Right lung (tissue), 10 donors: ENCODE measurements at places on chromosomes 4 and X.

DNA sequence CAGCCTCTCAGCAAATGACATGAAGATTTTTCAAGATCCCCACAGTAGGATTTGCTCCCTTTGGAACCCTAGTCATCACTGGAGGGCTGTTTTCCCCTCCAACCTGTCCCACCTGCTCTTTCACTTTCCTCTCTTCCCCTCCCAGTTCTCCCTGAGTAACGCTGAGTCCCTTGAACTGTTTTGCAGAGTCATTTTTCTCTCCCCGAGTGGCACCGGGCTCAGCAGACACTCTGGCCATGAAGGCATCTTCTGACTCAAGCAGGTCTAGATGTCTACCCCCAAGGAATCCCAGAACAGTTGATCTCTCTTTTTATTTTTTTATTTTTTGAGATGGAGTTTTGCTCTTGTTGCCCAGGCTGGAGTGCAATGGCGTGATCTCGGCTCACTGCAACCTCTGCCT, 52.2 kb downstream of the HTRA3 start:
- no peak for DNase-seq

GRCh38 chrX:14032406-14032805, 2.7 kb upstream of the GEMIN8 start:
- DNase-seq: no peak

DNA sequence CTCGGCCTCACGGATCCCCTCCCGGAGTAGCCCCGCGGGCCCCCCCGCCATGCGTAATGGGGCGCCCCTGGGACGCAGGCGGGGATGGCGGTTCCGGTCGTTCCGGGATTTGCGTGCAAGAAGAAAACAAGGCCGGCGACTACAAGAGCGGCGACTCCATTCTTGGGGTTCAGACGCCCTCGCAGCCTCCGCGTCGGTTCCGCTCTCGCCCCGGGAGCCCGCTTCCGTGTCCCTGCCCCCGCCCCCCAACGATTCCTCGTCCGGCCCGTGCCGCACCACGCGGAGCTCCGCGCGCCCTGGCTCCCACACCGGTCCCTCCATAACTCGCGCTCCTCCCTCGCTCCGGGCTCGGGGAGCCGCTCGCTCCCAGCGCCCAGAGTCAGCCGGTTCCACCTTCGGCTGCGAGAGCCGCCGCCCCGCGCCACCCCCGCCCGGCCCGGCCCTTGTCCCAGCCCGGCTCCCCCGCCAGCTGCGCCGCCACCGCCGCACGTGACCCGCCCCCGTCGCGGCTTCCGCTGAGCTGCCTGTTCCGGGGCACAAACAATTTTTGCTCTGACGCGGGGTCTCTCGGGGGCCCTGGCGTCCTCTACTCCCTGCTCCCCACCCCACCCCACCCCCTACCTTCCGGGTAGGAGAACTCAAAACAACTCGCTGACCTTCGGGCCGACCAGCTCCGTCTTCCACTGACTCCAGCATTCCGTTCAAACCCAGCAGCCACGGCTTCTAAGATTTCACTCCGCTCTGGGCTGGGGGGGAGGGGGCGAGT, 78.8 kb upstream of the BCOR start:
- peak; percentile 64 for DNase-seq

DNA sequence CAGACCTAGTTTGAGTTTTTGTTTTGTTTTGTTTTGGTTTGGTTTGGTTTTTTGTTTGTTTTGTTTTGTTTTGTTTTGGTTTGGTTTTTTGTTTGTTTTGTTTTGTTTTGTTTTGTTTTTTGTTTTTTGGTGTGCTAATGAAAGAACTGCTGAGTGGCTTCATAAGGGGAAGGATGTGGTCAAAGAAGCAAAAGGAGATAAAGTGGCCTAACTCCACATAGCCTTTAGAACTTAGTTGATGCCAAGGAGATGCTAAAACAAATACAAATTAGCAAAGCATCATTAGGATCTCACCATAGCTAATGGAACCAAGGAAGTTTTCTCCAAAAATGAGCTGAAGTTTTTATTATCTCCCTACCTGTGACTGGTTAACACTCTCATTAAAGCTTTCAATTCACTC, 44.6 kb upstream of the TMEM164 start:
- no peak for DNase-seq

DNA sequence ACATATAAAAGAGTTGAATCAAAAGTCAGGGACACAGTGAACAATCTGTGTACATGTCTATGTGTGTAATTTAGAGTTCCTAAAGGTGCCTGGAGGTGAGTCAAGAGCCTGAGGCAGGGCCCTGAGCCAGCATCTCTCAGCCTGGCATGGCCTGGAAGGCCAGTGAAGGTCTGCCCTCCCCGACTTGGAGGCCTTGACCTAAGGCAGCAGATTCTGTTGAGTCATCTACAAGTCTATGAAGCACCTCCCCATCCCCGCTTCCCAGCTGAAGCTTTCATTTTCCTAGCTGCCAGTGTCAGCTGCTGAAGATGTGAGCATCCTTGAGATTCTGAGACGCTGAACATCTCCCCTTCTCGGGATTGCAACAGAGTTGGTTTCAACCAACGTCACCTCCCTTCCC, 583.9 kb downstream of the BCOR start:
- no peak for DNase-seq

DNA sequence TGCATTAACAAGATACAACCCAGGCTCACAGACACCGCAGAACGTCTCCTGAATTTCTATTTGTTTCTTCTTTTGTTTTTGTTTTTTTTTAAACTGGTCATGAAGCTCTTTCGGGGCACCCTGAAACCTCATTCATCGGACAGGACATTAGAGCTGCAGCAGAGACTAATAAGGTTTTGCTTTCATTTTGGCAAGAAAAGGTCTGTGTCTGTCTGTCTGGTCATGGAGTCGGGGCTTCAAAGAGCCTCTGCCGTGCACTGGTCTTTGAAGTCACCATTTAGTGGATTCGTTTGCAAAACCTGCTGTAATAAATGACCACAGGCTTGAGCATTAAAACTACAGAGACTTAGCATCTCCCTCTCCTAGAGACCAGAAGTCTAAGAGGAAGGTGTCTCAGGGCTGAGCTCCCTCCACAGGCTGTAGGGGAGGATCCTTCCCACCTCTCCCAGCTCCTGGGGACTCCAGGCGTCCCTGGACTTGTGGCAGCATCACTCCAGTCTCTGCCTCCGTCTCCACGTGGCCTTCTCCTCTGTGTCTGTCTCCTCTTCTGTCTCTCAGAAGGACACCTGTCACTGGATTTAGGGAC, 247.5 kb downstream of the CRLF2 start:
- no peak for DNase-seq

- no peak for DNase-seq
Observed at GRCh38 chrX:48458711-48459110, 11.3 kb downstream of the SLC38A5 start.
